ENCODE measurements at places on chromosomes 5 and 9. TPM values are rescaled to one million over a fixed set of nuclear protein-coding genes. Genes with fewer than 3 reads are reported as not detected.

GRCh38 chr5:171116719-171117118, 192.3 kb upstream of the TLX3 start:
- peaks cover 3% of the 10 kb centered on the region for H3K27me3 ChIP-seq
- no peaks in the 10 kb centered on the region for H3K4me1 ChIP-seq
- no peak overlapping the region for H3K4me3 ChIP-seq
- DNase-seq: no peak
- H3K27ac ChIP-seq: no peak overlapping the region
- H3K36me3 ChIP-seq: no peaks in the 10 kb centered on the region

DNA sequence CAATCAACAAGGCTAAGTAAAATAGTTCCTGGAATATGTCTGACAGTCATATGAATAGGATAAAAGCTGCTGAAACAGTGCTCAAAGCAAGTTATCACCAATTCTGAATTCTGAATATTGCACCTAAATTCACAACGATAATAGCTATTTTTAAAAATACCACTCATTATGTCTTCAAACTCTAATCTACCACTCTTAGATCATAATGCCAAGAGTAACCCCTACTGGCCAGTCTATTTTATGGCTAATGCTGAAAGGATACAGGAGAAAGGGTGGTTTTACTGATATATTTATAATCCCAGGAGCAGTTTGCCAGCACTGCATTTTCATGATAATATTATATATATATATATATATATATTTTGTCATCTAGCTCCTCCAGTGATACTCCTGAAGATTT, 232.8 kb downstream of the PDE4D start:
- no peak overlapping the region for H3K4me3 ChIP-seq
- no peaks in the 10 kb centered on the region for H3K27me3 ChIP-seq
- H3K36me3 ChIP-seq: no peaks in the 10 kb centered on the region
- H3K4me1 ChIP-seq: peaks cover 11% of the 10 kb centered on the region
- no peak for DNase-seq

- H3K4me3 ChIP-seq: no peak overlapping the region
- no peaks in the 10 kb centered on the region for H3K36me3 ChIP-seq
- DNase-seq: no peak
- H3K4me1 ChIP-seq: peaks cover 3% of the 10 kb centered on the region
- peaks cover 5% of the 10 kb centered on the region for H3K27me3 ChIP-seq
Measured at GRCh38 chr5:159510282-159510681, 180.0 kb upstream of the IL12B start.

DNA sequence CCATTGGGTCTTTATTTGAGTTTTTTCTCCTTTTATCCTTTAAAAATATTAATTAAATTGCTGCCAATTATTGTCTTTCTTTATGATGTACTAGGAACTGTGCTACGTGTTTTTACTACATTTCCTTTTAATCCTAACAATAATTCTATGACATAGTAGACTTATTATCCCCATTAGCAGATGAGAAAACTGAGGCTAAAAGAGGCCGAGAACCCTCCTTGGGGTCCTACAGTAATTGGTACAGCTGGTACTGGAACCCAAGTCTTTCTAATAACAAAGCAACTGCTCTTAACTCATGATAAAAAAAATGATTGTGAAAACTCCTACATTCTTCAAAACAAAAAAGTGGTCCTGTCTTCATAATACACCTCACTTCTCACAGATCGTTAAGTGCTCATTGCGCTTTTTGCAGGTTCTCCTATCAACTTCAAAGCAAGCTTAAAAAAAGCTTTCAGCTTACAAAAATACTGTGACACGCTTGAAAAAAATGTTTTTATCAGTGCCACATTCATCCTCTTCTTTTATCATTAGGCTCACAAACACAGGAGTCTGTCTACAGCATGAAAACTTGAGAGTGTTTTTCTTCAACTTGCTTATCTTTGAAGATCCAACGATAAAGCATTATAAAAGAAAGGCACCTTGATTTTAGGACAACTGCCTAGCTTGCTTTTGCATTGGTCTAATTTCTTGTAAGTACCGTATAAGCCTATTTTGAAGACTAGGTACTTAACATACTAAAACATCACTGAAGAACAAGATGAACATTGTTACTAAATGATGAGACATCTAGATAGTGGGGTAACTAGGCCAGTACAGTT, 32.4 kb downstream of the FYB1 start:
- peaks cover 86% of the 10 kb centered on the region for H3K4me1 ChIP-seq
- peak overlapping the region; percentile 92 for H3K27ac ChIP-seq
- H3K4me3 ChIP-seq: peak overlapping the region; percentile 59
- peaks cover 6% of the 10 kb centered on the region for H3K36me3 ChIP-seq
- no peaks in the 10 kb centered on the region for H3K27me3 ChIP-seq

DNA sequence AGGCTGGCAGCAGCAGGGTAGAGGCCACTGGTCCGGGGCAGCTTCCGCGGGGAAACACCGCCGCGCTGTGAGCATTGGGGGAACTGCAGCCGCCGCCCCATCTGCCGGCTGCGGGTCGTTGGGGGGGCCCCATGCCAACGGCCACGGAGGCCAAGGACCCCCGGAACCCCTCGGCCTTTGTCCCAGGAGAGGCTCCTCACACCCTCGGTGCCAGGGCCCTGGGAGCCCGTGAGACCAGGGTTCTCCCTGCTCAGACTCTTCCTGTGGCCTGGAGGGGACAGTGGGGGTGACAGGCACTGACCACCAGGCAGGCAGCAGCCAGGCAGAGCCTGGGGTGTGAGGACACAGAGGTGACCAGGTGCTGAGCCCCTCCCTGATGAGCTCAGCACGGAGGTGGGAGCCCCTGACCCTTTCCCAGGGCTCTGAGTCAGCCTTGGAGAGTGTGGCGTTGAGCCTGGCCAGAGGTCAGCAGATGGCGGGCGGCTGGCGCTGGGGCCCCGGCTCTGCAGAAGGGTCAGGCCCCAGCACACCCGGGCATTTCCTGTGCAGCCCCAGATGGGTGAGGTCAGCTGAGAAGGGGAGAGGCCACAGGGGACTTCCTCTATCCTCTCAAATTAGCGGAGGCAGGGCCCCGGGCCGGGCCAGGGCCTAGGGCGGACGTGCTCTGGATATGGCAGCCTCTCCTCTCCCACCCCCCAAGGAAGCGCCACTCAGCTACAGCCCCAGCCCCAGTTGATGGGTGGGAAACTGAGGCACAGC, 17.9 kb upstream of the EGFL7 start:
- no peaks in the 10 kb centered on the region for H3K36me3 ChIP-seq
- H3K4me3 ChIP-seq: no peak overlapping the region
- peak; percentile 87 for DNase-seq
- H3K27ac ChIP-seq: no peak overlapping the region

- peaks cover 53% of the 10 kb centered on the region for H3K4me1 ChIP-seq
- peak; percentile 24 for DNase-seq
- H3K27ac ChIP-seq: no peak overlapping the region
- H3K36me3 ChIP-seq: peaks cover 16% of the 10 kb centered on the region
- no peaks in the 10 kb centered on the region for H3K27me3 ChIP-seq
Measured at GRCh38 chr9:137669261-137669672, 50.5 kb downstream of the EHMT1 start.

DNA sequence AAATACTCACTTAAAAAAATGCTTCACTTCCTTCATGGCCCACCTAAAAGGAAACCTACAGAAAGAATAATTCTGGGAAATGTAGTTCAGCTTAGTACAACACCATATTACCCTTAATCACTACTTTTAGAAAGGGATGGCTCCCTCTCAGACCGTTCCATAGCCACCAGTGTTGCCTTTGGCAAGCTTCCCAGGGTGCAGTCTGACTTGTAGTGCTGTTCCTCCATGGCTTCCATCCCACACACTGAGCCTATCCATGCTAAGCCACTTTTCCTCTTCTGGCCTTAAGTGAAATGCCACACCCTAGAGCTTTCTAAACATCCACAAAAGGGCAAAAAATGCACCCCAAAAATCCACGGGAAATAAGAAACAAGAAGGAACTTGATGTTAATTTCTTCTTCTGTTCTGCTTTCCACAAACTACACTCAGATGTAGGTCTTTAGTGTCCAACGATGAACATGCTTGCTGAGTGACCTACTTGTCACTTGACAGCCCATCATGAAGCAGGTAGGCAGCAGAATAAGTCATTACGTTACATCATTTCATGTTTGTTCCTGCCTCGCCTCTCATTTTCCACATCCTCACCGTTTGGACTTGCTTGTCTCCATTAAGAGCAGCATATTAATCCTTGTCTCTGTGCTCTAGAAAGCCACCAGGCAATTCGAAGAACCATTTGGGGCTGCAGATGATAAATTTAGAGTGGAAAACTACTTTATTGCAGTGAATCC, 391.1 kb upstream of the GRAMD2B start:
- no peaks in the 10 kb centered on the region for H3K27me3 ChIP-seq
- no peak overlapping the region for H3K4me3 ChIP-seq
- no peaks in the 10 kb centered on the region for H3K36me3 ChIP-seq
- no peaks in the 10 kb centered on the region for H3K4me1 ChIP-seq
- no peak overlapping the region for H3K27ac ChIP-seq
- no peak for DNase-seq

- H3K4me1 ChIP-seq: no peaks in the 10 kb centered on the region
- H3K36me3 ChIP-seq: no peaks in the 10 kb centered on the region
- no peak for DNase-seq
Measured at GRCh38 chr9:3124001-3124400, 280.1 kb upstream of the PUM3 start.

DNA sequence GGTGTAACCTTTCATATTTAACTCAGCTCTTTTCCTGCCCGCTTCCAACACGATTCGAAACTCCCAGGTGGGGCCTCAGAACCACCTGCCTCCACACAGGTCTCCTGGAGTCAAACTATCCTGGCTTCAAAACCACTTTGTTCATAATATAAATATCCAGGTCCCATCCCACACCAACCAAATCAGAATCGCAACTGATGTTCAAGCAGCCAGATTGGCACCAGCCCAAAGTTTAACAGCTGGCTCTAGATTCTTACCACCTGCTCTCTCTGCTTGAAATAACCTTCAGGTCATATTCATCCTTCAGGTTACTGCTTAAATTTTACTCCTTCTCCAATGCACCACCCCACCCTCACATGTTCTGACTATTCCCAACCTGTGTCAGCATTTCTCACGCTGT, 231.4 kb upstream of the TRPM3 start:
- no peaks in the 10 kb centered on the region for H3K27me3 ChIP-seq
- no peaks in the 10 kb centered on the region for H3K4me1 ChIP-seq
- no peak for DNase-seq
- no peak overlapping the region for H3K27ac ChIP-seq

DNA sequence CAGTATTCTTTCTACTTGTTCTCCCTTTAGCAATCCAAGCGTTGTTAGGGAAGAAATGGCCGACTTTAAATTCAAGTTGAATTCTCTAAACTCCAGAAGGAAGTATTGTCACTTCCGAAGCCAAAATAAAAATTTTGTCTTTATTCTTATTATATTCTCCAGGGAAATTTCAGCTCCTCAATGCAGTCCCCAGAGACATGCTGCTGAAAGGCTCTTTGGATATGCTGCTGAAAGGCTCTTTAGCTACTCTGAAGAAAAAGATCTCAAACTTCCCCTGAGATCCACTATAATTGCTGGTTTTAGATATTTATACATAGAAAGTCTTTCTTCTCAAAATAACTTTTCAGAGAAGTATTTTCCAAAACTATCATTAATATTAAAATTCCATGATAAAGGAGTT, 92.3 kb upstream of the PARP8 start:
- H3K27me3 ChIP-seq: no peaks in the 10 kb centered on the region
- H3K4me1 ChIP-seq: peaks cover 18% of the 10 kb centered on the region
- H3K4me3 ChIP-seq: no peak overlapping the region
- no peak for DNase-seq
- H3K27ac ChIP-seq: no peak overlapping the region

DNA sequence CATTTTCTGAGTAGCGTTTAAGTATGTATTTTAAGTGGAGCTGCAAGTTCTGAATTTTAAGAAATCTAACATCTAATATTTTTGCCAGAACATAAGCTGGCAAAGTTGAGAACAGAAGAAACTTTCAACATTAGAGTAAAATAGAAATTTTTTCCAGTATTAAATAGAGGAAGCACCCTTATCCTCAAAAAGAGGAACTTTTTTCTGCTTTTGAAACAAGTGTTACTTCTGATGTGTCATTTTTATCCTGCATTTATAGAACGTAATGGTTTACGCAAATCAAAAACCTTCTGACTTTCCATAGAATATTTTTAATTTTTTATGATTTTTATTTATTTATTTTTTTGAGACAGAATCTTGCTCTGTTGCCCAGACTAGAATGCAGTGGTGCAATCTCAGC, 21.8 kb downstream of the ZBED3 start:
- H3K27ac ChIP-seq: no peak overlapping the region
- H3K36me3 ChIP-seq: peaks cover 33% of the 10 kb centered on the region
- no peak for DNase-seq
- peaks cover 6% of the 10 kb centered on the region for H3K4me1 ChIP-seq
- H3K4me3 ChIP-seq: no peak overlapping the region

- no peaks in the 10 kb centered on the region for H3K36me3 ChIP-seq
- H3K27ac ChIP-seq: no peak overlapping the region
- no peak overlapping the region for H3K4me3 ChIP-seq
- no peak for DNase-seq
Measured at GRCh38 chr5:179303451-179304200, 41.6 kb downstream of the ADAMTS2 start.

GRCh38 chr9:86668488-86668887, 278.8 kb downstream of the GAS1 start:
- no peak overlapping the region for H3K4me3 ChIP-seq
- peaks cover 18% of the 10 kb centered on the region for H3K27me3 ChIP-seq
- no peak overlapping the region for H3K27ac ChIP-seq
- H3K4me1 ChIP-seq: peaks cover 11% of the 10 kb centered on the region
- H3K36me3 ChIP-seq: no peaks in the 10 kb centered on the region

- no peaks in the 10 kb centered on the region for H3K36me3 ChIP-seq
- H3K27me3 ChIP-seq: no peaks in the 10 kb centered on the region
- no peak overlapping the region for H3K4me3 ChIP-seq
- H3K4me1 ChIP-seq: no peaks in the 10 kb centered on the region
- DNase-seq: no peak
- no peak overlapping the region for H3K27ac ChIP-seq
Measured at GRCh38 chr9:118209343-118209742, 505.1 kb downstream of the TLR4 start.

GRCh38 chr9:82677086-82677485, 385.9 kb downstream of the RASEF start:
- H3K4me3 ChIP-seq: no peak overlapping the region
- DNase-seq: no peak
- no peaks in the 10 kb centered on the region for H3K27me3 ChIP-seq
- H3K4me1 ChIP-seq: no peaks in the 10 kb centered on the region
- no peak overlapping the region for H3K27ac ChIP-seq
- H3K36me3 ChIP-seq: no peaks in the 10 kb centered on the region

- H3K4me1 ChIP-seq: no peaks in the 10 kb centered on the region
- DNase-seq: no peak
- H3K27ac ChIP-seq: no peak overlapping the region
- no peak overlapping the region for H3K4me3 ChIP-seq
- peaks cover 25% of the 10 kb centered on the region for H3K36me3 ChIP-seq
- H3K27me3 ChIP-seq: no peaks in the 10 kb centered on the region
Measured at GRCh38 chr5:32233696-32234447, 59.8 kb upstream of the GOLPH3 start.

GRXCR2 gene
- total RNA-seq: not detected

SV2C gene
- not detected for total RNA-seq

PLAC8L1 gene
- not detected for total RNA-seq

SYNPO gene
- total RNA-seq: 0.14 TPM

TTC23L gene
- total RNA-seq: 0.26 TPM

ZNF618 gene
- 0.11 TPM for total RNA-seq

PCDHAC1 gene
- not detected for total RNA-seq

SLIT3 gene
- total RNA-seq: 5.4 TPM
